ENCODE measurements at places on chromosomes 6 and 20.

DNA sequence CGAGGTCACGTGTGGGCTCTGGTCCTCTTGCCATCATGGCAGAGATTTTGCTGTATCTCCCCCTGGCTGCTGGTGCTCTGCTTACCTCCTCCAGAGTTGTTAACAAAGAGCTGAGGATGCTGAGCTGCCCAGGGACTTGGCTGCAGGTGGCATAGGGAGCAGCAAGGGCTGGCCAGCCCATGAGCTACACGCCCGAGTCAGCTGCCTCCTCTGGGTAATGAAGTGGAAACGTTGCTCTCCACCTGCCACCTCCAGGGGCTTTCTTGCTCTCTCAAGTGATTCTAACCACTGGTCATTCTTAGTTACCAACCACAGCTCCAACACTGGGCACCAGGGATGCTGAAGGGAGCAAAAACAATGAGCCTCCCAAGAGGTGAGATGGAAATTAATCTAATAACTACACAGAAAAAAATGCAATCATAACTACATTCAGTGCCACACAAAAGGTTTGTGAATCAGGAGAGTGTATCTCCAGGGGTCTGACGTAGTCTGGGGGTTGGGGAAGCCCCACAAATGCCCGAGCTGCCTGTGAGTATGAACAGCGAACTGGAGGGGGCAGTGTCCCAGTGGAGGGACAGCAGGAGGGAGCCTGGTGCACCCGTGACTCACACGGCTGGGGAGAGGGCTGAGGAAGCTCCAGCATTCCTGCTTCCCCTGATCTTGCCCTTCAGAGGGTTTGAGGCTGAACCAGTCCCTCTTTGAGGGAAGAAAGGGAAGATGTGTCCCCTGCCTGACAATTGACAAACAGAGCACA lies 78.7 kb downstream of the CDH26 start:
- no peak for DNase-seq

DNA sequence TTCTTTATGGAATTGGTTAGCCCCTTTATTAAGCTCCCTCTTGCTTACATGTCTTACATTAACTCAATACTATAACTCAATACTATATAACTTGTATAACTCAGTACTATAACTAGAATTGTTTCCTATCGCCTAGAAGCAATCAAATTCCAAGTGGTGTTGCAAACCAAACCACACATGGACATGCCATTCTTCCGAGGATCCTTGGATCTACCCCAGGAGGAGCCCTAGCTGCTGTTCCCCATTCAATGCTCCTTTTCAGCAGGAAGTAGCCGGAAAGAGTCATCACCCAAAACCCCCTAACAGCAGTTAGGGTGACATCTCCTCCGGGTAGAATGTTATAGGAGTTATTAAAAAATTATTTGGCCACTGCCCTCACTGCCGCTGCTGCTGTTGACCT lies 40.5 kb downstream of the PLN start:
- DNase-seq: no peak

- no peak for DNase-seq
Measured at GRCh38 chr6:129485746-129486145, 224.2 kb downstream of the ARHGAP18 start.

- no peak for DNase-seq
Measured at GRCh38 chr6:2478200-2478599, 232.8 kb upstream of the GMDS start.

GRCh38 chr20:46983466-46983865 lies 88.8 kb downstream of the EYA2 start:
- DNase-seq: no peak

- peak; percentile 69 for DNase-seq
Measured at GRCh38 chr6:63764318-63764916, 128.8 kb downstream of the PHF3 start.

DNA sequence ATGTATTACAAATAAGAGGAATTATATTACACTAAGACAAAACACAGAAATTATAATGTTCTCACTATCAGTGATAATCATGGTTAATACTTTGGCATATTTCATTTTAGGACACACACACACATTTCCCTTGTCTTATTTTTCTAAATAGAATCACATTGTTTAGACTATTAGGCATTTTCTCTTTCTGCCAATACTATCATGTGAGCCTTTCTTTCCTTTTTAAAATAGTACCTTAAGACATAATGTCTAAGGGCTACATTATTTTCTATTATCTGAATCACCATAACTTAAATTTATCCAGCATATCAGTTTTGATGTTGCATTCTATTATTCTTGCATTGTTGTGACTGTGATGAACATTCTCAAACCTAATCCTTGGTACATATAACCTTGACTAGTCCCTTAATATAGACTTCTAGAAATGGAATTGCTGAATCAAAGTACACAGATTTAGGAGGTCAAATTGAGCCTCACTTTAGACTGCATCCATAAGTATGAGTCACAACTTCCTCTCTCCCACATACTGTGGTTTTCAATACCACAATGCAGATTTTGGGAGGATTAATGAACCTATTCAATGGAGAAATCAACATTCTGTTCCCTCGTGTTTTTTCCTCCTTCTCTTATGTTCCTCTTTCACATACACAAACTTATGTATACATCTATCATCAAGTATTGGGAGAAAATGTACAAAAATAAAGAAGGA lies 212.6 kb downstream of the MOXD1 start:
- DNase-seq: no peak

- no peak for DNase-seq
Measured at GRCh38 chr6:21312118-21312517, 281.4 kb upstream of the SOX4 start.

DNA sequence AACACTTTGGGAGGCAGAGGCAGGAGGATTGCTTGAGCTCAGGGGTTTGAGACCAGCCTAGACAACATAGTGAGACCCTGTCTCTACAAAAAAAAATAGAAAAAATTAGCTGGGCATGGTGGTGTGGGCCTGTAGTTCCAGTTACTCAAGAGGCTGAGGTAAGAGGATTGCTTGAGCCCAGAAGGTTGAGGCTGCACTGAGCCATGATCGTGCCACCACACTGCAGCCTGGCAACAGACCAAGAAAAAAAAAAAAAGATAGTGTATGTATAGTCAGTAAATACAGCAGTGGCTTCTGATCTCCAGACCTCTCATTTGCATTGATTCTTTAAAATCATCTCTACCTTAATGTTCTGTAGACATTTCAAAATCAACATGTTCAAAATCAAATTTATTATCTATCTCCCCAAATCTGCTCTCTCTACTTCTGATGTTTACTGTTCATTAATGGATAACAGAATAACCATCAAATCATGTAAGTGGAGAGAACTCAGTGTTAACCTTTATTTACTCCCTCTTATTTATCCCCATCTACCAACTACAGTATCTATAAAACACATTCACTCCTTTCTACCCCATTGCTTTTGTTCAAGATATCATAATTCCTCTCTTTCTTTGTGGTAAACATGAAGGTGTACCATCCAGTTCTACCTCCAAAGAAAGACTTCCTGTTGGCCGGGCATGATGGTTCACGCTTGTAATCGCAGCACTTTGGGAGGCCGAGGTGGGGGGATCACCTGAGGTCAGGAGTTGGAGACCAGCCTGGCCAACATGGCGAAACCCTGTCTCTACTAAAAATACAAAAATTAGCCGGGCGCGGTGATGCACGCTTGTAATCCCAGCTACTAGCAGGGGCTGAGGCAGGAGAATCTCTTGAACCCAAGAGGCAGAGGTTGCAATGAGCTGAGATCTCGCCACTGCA lies 7.7 kb downstream of the PROCR start:
- DNase-seq: no peak

DNA sequence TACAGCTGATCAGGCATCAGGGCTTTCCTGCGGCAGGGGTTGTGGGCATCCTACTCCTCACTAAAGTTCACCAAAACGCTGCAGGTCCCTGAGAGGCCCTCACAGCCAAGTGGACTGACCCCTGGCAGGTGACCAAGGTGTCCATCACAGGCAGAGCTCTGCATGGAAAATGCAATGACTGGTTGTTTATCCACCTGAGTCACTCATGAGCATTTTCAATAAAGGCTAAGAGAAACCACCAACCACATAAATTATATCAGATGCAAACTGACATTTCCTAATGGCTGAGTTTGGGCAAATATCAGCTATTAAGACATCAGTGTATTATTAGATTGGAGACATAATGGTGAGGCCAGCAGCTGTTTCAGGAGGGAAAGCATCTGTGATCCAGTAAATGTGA lies 152.7 kb upstream of the SYNDIG1 start:
- DNase-seq: no peak

GRCh38 chr20:60138256-60139220 lies 180.3 kb downstream of the CDH26 start:
- peak; percentile 26 for DNase-seq

GRCh38 chr6:121917834-121918559 lies 481.5 kb upstream of the HSF2 start:
- DNase-seq: no peak

DNA sequence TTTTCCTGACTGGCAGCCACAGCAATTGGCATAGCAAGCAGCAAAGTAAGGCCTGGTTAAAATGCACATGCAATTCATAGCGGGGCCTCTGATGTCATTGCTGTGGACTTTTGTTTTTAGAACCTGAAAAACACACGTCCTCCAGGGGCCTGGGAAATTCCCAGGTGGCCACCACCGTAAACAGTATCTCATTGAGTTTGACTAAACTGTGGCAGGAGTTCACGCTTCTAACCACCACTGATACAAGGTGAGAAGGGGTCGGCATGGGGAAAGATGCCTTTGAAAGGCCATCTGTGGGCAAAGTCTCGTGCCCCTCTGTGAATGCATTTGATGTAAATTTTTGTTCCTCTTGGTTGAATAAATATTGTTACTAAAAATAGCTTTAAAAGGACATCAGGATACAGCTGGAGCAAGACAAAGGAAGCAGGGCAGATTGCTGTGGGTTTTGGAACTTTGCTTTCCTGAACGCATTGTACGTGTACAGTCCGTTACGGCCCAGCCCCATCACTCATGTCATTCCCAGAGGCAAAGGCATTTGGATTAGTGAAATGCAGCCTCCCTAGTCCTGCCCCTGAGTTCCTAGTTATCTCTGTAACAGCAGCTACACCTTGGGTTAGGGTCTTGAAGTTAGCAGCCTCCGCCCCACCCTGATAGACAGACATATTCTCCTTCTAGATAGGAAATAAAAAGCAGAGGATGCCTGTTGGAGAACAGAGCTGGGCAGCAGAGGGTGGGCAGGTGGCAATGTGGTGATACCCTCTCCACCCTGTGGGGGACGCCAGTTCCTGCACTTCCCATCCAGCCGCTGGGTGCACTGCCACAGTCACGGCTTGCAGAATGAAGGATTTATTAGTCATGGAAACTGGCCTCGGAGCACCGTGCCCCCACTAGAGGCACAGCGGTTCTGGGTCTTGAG lies 80.3 kb downstream of the ZDHHC14 start:
- peak; percentile 14 for DNase-seq

DNA sequence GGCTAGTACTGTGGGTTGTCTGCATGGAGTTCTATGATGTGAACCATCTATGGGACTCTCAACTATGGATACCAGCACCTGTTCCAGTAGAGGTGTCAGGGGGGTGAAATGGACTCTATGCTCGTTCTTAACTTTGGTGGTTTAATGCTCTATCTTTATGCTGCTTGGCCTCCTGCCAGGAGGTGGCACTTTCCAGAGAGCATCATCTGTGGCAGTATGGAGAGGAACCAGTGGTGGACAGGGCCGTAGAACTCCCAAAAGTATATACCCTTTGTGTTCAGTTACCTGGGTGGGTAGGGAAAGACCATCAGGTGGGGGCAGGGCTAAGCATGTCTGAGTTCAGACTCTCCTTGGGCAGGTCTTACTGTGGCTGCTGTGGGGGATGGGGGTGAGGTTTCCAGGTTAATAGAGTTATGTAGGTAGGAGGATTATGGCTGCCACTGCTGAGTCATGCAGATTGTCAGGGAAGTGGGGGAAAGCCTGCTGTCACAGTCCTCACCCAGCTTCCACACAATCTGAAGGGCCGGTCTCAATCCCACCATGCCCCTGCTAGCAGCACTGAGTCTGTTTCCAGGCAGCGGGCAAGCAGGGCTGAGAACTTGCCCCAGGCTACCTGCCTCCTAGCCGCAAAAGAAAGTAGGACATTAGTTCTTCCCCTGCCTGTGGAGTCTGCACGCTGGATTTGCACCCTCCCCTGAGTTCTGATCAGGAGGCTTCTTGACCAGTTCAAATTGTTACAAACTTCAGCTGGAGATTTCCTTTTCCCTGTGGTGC lies 284.0 kb downstream of the KCNQ5 start:
- no peak for DNase-seq

- peak; percentile 34 for DNase-seq
Measured at GRCh38 chr20:62929051-62929538, 2.8 kb upstream of the DIDO1 start.

DNA sequence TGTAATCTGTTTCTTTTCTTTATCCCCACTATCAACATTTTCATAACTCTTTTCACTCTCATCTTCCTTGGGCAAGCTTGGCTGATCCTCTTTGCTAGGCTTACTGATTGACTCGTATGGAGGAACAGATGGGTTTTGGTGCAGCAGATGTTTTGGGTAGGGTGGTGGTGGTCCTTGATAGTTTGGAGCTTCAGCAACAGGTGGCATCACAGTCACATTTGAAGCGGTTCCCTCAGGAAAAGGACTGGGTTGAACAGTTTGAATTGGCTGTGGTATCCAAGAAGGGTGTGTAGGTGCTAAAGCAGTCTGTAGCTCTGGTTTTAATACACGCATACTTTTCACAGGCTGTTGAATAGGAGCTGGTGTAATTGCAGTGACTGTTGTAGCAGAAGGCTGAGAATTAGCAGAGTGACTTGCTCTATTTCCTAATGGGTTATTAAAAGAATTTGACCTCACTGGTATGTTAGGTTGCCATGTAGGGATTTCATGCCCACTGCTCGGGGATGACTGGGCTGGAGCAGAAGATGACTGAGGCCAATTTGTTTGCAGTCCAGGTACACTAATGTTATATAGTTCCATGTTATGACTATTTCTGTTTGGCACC lies 34.5 kb downstream of the LATS1 start:
- DNase-seq: no peak

DNA sequence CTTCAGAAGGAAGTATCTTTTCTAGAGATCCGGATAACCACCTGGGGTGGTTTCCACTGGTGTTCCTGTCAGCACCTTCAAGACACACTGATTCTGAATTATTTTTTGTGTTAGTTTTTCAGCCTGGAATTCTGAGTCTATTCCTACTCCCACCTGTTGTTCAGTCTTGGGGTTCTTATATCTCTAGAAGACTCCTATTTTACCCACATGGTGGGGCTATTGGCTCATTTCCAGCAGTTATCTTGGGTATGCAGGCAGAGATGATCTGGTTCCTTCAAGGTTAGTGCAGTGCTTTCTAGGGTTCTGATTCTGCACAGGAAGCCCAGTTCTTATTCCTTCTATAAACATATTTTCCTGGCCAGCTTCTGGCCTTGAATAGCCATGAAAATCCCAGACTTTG lies 175.6 kb upstream of the PDE7B start:
- peak; percentile 14 for DNase-seq
